ENCODE measurements at places on chromosomes 6 and 20. TPM values are rescaled to one million over a fixed set of nuclear protein-coding genes. Genes with fewer than 3 reads are reported as not detected.
A peak's percentile ranks its signal among the peaks of the same experiment; 100 is the strongest.

Gene HLA-DQA2
- total RNA-seq, result 13.3 TPM

DNA sequence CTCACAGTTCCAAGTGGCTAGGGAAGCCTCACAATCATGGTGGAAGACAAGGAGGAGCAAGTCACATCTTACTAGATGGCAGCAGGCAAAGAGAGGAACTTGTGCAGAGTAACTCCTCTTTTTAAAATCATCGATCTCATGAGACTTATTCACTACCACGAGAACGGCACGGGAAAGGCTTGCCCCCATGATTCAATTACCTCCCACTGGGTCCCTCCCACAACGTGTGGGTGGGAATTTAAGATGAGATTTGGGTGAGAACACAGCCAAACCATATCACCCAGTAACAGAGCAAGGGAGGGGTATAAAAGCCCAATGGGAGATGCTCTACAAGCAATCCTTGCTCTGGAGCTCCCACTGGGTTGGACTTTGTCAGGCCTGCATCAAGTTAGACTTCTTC is 80.4 kb downstream of the JPH2 start:
- DNase-seq, result no peak

Gene IL17F
- total RNA-seq, result not detected

- DNase-seq, result no peak
These were observed 159.1 kb downstream of the TFAP2C start for GRCh38 chr20:56788041-56788670.

Gene PAX1
- total RNA-seq, result not detected

GRCh38 chr6:18976966-18977365 is 589.8 kb downstream of the RNF144B start:
- no peak for DNase-seq

Gene MYLK4
- 0.24 TPM for total RNA-seq

DNA sequence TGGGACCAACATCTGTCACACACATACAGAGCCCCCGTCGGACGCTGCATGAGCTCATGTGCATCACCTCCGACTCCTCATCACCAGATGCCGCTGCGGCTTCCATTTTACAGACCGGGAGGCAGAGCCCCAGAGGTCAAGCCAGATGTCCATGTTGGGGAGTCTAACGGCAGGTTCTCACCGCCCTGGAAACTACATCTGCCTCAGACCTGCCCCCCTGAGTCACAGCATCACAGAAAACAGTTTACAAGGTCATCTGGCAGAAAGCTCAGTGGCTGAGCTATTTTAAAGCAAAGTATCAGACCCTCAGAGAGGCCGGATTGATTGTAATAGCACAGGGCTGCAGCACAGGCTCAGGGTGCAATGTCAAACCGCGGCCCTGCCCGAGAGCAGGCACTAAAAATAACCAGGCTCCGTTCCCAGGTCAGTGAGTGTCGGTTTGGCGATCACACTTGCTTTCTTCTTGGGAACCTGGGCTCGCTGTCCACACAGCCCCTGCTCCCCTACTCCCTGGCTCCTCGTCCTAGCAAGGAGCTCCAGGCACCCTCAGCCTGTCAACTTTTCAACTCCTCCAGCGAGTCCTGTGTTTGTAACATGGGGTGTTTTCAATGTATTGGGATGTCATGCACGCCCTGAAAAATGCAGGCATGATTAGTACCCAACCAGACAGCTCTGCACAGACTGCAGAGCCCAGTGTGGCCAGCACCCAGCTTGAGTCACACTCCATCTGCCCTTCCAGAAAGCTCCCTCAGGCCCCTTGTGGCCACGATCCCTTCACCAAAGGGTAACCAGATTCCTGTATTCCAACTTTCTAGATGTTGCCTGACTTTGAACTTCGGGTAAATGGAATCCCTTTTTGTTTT is 264.5 kb downstream of the CDH4 start:
- no peak for DNase-seq

Gene CEP250
- 70.7 TPM for total RNA-seq

Gene GUCA1A
- not detected for total RNA-seq

Gene NNAT
- not detected for total RNA-seq

GRCh38 chr20:57566803-57567459 is 6.0 kb downstream of the PCK1 start:
- DNase-seq, result no peak

Gene BIRC7
- not detected for total RNA-seq

GRCh38 chr6:5866547-5867051 is 140.1 kb downstream of the NRN1 start:
- peak; percentile 16 for DNase-seq

- DNase-seq, result no peak
These were observed 859 bp upstream of the BIRC7 start for GRCh38 chr20:63234693-63235398.

GRCh38 chr6:18088419-18089296 is 33.8 kb downstream of the NHLRC1 start:
- no peak for DNase-seq

Gene RAB5IF
- 49.1 TPM for total RNA-seq

DNA sequence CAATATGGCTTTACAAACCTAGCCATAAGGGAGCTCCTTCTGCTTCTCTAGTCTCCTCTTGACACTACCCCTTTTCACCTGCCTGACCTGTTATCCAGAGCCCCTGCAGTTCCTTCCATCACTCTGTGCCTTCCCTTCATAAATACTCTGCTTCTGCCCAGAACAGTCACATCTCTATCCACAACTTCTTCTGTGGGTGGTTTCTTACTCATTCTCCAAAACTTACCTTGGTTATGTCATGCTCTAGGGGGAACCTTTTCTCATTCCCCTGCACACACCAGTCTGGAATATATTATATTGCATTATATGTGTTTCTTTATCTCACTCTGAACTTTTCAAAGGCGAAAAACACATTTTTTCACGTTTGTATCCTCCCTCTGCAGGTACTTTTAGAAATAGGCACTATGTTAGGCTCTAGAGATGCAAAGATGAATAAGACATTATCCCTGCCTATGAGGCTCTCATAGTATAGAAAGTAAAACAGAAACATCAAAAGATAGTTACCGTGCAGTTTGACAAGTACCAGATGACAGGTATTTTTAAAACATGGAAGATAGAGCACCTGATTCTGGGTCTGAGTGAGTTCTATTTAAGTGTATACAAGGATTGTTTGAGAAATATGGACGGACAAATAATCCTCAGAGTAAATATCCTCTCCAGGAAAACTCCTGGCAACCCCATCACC is 51.5 kb downstream of the AIG1 start:
- DNase-seq, result no peak

DNA sequence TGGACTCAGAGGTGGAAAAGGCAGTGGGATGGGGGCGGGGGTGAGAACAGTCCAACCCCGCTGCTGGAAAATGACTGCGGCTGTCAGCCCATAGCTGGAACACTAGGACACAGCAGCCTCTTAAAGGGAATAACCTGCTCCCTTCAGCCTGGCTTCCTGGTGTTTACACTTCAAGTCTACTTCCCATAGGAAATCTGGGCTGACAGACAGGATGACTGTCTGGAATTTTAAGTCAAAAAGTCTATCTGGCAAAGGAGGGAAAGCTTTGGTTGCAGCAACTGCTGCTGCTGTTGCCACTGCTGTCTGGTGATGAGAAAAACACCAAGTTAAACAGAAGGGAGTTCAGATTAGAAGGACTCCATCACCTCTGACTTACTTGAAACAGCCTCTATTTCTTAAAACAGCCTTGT is 44.9 kb downstream of the TNFRSF21 start:
- DNase-seq, result no peak

DNA sequence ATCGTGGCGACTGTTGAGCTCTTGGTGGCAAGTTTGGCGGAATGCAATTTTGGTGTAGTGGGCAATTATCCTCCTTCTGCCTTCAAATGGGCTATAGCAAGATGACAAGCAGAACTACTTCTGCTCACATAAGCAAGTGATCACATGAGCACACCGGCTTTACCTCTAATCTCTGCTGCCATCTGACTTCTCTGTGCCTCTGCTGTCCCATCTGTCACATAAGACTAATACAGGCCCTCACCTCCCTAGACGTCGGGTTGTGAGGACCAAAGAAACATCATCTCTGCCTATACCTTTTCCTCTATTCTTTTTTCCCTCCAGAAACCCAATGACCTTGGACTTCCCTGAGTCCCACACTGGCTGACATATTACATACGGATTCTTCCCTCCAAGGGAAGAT is 13.3 kb upstream of the WTAP start:
- DNase-seq, result no peak

- DNase-seq, result no peak
These were observed 38.2 kb upstream of the KIF13A start for GRCh38 chr6:18025596-18025995.

Gene HLA-DMB
- total RNA-seq, result 7.8 TPM

DNA sequence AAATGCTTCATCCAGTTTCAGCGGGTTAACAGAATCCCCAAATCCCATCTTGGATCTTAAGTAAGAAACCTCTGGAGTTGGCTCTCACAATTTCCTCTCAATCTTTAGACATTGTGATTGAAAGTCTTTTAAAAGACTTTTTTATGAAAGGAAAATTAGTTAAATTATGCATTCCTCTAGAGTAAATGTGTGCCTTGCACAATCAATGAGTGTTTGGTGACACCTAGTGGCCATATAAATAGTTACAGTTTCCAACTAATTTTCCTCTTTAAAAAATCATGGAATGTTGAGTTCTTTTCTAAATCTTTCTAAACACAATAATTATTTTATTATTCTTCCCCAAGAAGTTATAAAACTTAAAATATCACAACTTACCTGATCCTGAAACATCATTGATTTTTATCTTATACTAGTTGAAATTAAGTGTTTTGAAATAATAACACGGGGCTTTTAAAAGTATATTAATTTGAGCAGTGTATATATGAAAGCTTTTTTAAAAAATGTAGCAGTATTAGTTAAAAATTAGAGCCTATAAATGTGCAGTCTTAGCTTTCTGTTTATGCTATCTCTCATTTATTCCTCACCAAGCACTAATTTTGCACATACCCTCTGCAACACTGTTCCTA is 66.4 kb downstream of the PKHD1 start:
- no peak for DNase-seq

- DNase-seq, result no peak
These were observed 42.8 kb upstream of the MRPS10 start for GRCh38 chr6:42260396-42260888.

DNA sequence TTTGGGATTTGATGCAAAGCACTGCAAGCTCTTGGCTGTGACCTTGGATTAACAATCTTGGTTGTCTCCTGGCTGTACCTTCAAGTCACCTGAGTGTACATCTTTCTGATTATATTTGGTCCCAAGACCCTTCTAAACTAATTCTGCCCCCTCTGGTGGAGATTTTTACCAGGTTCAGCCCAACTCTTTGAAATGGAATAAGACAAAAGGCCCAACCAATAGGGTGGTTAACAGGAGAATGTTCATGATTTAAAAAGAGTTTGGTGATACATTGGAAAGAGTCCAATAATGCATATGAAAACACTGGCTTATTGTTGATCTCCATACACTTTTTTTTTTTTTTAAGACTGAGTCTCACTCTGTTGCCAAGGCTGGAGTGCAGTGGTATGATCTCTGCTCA is 77.5 kb upstream of the CD83 start:
- DNase-seq, result no peak

Gene TMEM74B
- total RNA-seq, result 0.46 TPM

- no peak for DNase-seq
These were observed 1.9 kb downstream of the PLTP start for GRCh38 chr20:45909817-45910669.

Gene SMLR1
- total RNA-seq, result not detected

Gene TAAR1
- not detected for total RNA-seq

Gene FABP7
- not detected for total RNA-seq

Gene ARMC2
- total RNA-seq, result 7.9 TPM

- DNase-seq, result no peak
These were observed 138.8 kb upstream of the RNF217 start for GRCh38 chr6:124823240-124824111.

DNA sequence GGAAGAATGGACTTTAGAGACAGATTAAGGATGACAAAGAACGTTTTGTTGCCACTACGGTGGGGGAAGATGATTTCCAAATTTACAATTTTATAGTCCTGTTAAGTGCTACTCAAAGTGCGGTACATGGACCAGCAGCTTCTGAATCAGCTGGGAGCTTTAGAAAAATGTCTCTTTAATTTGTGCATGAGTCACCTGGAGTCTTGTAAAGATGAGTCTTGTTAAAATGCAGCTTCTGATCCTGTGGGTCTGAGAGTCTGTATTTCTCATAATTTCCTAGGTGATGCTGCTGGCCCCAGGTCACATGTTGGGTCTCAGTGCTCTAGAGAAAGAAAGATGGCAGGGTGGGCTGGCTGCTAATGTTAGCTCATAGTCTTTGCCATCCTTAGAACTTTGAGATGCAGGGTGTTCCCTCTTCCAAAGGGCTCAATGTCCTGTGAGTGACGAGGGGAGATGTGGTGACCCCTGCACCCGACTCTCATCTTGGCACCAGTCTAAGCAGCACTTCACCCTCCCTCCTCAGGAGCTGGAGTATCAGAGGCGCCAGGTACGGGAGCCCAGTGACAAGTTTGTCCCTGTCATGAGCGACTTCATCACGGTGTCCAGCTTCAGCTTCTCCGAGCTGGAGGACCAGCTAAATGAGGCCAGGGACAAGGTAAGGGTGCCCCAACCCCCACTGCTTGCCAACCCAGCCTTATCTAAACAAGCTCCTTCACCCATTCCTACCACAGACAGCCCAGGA is 34.5 kb downstream of the MOCS1 start:
- no peak for DNase-seq

- no peak for DNase-seq
These were observed 537.9 kb downstream of the CD83 start for GRCh38 chr6:14655201-14656061.

GRCh38 chr6:4433199-4433598 is 297.8 kb upstream of the ECI2 start:
- no peak for DNase-seq

- no peak for DNase-seq
These were observed 120.1 kb downstream of the SNX5 start for GRCh38 chr20:17848249-17849048.

- DNase-seq, result peak; percentile 20
These were observed 26.9 kb downstream of the DDX27 start for GRCh38 chr20:49245921-49246740.

DNA sequence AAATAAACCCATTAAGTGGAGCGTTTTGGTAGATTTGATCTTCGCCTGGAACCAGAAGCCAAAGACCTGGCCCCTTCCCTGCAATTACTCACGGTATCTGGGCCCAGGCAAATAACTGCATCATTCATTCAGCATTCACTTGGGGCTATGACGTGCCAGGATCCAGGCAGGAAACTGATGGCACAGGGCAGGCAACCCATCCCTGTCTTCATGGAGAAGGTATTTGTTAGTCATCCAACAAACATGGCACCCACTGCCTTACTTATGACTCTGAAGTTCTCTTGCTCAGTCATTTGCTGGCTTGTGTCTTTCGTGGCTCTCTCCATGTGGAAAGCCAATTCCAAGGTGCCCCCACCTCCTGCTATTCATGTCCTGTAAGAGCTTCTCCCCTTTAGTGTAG is 232.4 kb downstream of the BMP7 start:
- no peak for DNase-seq

- no peak for DNase-seq
These were observed 231.4 kb downstream of the CD109 start for GRCh38 chr6:73927421-73927820.

- DNase-seq, result no peak
These were observed 58.3 kb downstream of the IPCEF1 start for GRCh38 chr6:154298297-154298696.

Gene SAMD3
- 67.3 TPM for total RNA-seq

Gene CST4
- total RNA-seq, result not detected

GRCh38 chr6:36285797-36286196 is 15.9 kb downstream of the PNPLA1 start:
- no peak for DNase-seq

- DNase-seq, result no peak
These were observed 120.9 kb upstream of the SUPT3H start for GRCh38 chr6:45498591-45498990.

Gene SLC44A4
- total RNA-seq, result not detected
